Femur (tissue), 1 donor: ENCODE measurements at places on chromosomes 4 and X.

GRCh38 chr4:121519236-121519838 is 138.5 kb upstream of the QRFPR start:
- no peak for DNase-seq

DNA sequence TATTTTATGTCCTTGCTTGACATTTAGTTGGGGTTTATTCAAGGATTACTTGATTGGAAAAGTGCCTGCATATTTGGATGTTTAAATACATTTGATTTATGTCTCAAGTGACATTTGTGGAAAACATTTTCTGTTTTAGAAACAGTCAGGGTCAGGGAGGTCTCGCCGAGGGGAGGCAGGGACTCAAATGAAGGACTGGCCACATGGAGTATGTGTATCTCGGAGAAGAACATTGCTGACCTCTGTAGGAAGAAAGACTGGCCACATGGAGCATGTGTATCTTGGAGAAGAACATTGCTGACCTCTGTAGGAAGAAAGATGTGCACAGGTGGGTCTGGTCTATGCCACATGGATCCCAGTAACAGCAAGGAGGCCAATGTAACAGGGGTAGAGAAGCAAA is 233.6 kb downstream of the TRIML1 start:
- DNase-seq = peak; percentile 62

DNA sequence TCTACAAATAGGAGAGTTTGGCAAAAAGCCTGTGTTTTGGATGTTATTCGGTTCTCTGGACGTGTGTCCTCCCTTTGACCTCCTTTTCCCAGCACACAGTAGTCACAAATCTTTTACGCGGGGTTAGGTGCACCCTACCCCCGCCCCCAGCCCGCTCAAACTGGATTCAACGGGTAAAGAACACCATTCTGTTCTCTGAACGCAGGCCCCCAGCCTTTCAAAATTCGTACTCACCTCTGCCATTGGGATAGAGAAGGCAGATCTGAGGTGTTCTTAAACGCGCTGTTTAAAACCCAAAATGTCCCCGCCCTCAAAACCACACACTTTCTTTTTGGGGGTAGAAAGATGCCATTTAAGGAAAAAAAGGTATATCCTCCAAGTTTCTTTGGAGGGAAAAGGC is 2.7 kb downstream of the LEF1 start:
- no peak for DNase-seq

GRCh38 chrX:150582338-150582948 is 14.0 kb downstream of the MTM1 start:
- DNase-seq = no peak

DNA sequence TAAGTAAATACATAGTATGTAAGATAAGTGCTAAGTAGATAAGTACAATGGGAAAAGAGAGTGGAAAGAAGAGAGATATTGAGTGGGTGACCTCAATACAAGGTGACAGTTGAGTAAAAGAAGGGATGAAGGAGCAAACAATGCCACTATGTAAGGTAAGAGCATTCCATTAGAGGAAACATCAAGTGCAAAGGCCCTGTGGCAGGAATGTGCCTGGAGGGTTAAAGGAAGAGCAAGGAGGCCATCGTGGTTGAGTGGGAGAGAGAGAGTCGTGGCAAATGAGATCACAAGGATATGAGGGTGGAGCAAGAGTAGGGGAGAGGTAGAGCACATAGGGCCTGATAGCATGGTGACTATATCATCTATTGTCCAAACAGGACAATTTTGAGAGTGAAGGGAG is 13.4 kb downstream of the EDNRA start:
- DNase-seq = no peak

DNA sequence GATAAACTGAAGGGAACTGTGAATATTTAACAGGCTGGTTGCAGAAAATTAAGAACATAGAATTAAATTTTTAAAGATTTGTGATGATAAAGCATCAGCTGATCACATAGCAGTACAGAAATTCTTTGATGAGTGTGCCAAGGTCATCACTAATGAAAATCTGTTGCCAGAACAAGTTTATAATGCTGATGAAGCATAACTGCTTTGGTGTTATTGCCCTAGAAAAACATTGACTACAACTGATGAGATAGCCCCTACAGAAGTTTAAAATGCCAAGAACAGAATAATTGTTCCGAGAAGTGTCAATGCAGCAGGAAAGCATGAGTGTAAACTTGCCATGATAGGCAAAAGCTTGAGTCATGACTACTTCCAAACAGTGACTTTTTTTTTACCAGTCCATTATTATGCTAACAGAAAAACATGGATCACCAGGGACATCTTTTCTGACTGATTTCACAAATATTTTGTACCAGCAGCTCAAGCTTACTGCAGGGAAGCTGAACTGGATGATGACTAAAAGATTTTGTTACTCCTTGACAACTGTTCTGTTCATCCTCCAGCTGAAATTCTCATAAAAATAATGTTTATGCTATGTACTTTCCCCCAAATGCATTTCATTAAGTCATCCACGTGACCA is 1136.6 kb downstream of the FAT4 start:
- no peak for DNase-seq

DNA sequence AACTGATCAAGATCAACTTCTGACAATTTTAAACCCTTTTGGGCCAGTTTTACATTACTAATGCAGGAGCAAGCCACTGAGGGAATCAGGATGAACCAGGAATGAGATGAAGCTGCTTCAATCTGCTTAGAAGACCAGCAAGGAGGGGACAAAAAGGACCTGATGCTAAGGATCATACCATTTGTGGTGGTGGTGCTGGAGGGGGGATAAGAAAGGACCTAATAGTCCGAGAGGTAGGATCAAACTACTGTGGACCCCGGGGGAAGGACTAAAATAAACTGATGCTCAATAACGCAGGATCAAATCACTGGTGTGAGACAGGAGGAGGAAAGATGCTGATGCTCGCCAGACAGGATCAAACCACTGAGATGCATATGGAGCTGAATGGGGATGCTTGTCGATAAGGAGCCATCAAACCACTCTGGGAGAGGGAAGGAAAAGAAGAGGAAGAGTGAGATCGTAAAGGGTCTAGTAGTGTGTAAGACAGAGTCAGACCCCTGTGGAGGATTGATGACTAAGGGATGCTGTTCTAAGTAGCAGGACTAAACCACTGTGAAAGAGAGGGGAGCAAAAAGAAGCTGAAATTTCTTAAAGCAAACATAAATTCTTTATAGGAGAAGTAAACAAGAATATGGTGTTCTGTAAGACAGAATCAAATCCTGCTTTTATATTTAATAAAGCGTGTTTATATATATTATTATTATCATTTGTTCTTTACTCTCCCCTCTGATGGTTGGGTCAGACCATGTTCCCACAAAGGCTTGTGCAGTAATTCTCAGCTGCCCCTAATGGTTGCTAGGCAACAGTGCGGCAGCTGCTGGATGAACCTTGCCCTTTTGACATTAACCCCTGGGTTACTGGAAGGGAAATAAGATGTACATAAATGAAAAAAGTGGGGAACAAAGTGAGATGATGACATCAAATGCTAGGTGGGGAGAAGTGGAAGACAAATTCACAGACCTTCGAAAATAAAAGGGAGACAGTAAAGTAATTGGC is 432.5 kb upstream of the FGF16 start:
- DNase-seq = no peak
